ENCODE measurements at places on chromosomes 16 and 17.

DNA sequence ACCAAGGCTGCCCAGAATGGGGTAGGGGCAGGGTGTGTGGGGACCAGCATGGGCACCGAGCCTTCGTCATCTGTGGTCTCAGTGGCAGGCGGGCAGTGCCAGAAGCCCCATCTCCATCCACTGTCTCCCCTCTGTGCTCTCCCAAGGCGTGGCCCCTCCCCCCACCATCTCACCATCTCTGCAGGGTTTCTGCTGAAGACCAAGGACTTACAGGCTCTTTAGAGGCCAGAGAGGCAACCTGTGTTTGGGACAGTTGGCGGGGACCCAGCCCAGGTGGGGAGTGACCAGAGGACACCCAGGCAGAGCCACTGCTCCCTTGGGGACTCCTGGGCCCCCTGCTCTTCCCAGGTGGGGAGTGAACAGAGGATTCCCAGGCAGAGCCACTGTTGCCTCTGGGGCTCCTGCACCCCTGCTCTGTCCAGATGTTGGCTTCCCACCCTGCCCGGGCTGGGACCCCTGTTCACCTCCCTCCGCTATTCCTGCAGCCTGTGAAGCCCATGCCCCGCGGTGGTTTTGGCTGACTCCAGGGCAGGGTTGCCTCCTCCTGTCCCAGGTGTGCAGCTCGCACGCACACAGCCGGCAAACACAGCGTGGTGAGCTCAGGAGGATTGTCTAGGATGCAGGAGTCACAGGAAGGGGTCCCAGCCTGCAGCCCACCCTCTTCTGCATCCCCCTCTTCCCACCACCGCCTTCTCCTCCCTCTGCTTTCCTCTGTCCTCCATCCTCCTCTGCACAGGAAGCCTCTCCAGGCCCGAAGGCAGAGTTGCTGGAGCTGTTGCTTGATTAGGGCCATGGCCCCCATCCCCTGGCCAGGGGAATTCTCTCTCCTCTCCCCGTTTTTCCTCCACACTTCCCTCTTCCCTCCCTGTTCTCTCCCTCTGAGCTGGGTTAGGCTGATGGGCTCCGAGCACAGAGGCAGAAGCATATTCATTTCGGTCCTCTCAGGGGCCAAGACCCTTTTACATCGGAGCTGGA, 45.0 kb downstream of the SLC7A5 start:
- DNase-seq = no peak

DNA sequence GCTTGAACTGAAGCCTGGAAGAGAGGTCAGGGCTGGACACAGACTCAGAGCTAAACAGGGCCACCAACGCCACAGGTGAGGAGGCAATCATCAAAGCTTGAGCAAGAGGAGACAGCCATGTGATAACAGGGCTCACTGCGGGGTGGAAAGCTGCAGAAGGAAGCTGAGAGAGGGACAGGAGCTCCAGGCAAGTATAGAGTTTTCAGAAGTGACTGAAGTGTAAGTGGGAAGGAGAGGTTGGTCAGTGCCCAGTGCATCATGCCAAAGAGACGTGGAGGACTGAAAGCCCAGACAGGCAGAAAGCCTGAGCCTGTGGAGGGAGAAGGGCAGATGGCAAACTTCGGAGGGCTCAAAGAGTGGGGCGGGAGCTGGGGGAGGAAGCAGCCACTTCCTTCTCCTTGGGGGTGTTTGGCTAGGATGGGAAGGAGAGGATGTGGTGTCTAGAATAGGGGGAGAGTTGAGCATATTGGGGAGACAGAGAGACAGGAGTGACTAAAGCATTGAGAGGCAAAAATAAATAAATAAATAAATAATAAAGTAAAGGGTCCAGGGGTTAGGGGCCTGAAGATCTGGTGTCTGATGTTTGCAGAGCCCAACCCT, 2.6 kb downstream of the KIFC3 start:
- DNase-seq = no peak

- no peak for DNase-seq
Observed at GRCh38 chr16:82658796-82659195, 32.0 kb downstream of the CDH13 start.

DNA sequence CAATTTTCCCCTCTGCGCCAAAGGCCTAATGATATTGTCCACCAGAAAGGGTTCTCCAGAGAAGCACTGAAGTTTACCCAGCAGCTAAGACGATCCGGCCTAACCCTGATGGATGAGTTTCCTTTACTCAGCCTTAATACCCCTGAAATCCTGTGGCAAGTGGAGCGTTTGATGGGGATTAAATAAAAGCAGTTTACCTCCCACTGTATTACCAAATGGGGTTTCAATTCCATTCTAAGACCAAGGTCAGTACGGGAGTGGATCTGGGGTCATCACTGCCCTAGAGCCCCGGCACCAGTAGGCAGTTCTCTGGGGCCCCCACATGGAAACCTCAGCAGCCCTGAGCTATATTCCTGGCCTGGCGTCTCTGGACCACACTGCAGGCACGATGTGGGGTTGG, 97.1 kb upstream of the NOL11 start:
- DNase-seq = no peak

DNA sequence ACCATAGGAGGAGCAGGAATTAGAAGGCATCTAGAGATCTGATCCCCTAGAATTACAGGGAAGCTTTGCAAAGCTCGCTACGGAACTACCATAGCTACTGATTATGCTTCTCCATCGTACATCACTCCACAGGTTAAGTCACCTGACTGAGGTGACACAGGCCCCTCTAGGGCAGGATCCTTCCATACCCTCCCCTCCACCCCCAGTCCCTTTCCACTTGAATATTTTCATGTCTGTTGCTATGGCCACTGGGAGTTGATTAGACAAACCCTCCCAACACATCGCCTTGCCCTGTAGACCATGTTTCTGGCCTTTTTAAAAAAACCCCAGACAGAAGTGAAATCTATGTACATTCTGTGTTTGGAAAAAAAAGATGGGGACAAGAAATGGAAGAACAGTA, 287.1 kb downstream of the SOX9 start:
- DNase-seq = no peak

DNA sequence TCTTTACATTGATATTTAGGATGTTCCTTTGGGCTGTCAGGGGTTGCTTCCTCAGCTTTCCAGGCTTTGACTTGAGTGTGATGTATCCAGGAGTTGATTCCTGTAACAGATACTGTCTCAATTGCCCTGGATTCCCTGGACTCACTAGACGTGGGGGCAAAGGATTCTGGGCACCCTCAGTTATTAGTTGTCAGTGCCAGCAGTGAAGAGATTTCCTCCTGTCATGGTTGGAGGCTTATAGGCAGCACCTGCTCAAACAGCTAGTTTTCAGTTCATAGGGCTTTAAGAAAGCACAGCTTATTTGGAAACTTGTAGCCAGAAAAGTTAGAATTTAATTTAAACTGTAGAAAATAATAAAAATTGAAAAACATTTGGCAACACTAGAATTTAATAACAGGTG, 9.5 kb upstream of the B4GALNT2 start:
- DNase-seq = no peak

- DNase-seq = no peak
Observed at GRCh38 chr16:72989579-72990551, 58.1 kb downstream of the ZFHX3 start.

DNA sequence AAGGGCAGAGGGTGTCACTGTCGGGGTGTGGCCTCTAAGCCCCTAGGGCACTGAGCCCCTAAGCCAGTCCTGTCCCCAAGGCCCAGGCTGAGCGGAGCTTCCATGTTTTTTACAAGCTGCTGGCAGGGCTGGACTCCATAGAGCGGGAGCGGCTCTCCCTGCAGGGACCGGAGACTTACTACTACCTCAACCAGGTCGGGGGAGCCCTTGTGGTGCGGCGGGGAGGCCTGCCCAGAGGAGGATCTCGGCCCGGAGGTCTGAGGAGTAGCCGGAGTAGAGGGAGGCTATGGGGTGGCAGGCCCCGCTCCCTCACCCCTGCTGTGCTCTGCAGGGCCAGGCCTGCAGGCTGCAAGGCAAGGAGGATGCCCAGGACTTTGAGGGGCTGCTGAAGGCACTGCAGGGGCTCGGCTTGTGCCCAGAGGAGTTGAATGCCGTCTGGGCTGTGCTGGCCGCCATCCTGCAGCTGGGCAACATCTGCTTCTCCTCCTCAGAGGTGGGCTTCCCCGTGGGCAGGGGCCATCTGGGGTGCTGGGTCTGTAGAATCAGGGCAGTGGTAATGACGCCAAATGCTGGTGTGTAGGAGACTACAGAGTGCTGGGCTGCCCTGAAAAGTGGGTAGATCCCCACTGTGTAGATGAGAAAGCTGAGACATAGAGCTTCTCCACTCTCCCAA, 4.9 kb downstream of the MYO15B start:
- DNase-seq = no peak

GRCh38 chr16:19745286-19746010, 27.4 kb downstream of the IQCK start:
- DNase-seq = no peak

- DNase-seq = no peak
Observed at GRCh38 chr17:15384142-15384787, 42.9 kb upstream of the TEKT3 start.

- no peak for DNase-seq
Observed at GRCh38 chr17:77308861-77309726, 168.3 kb downstream of the SEC14L1 start.

- DNase-seq = peak; percentile 69
Observed at GRCh38 chr16:56888806-56889205, 23.8 kb downstream of the SLC12A3 start.
